ENCODE measurements at places on chromosomes 16 and 17.

- DNase-seq: no peak
Observed at GRCh38 chr17:2357931-2358434, 20.7 kb downstream of the SGSM2 start.

DNA sequence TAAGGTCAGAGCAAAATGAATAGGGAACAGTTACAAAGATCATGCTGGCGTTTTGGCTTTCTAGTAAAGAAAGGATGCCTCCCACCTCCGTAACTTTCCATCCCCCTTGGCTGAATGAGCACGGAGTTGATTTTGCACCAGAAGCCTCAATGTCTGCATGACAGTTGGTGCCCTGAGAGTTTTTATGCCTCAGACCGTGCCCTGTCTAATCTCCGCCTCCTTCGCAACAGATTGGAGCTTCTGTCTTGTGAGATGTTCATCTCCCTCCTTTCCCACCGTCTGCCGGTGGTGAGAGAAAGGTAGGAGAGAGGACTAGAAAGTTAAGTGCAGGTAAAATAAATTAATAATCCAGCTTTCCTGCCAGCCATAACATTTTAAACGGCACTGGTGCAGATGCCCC, 1.9 kb downstream of the HS3ST4 start:
- no peak for DNase-seq

GRCh38 chr17:34249061-34249460, 6.0 kb upstream of the CCL2 start:
- DNase-seq: no peak

DNA sequence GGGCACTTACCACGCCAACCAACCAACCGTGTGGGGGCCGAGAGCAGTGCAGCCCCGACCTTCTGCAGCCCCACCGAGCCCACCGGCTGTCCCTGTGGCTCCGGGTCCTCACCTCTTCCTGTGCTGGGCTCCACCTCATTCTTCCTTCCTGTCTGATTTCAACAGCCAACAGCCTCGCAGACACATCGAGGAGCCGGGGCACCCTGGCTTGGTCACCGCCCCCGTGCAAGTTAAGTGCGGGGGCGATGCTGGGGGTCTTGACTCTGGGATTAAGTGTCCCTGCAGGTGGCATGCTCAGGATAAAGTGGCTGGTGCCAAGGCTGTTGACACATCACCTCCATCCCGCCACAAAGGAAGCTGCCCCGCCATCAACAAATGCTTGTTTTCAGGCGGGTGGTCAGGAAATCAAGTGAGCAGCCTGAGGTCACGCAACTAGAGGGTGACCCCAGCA, at the start of gene NLRC3:
Gene NLRC3, minus strand, starts transcription at position 102 of the 451 bp plus-strand sequence. CDS start 12,367 bp downstream, outside the sequence.
- DNase-seq: no peak

GRCh38 chr17:81867991-81868673, 3.0 kb downstream of the ARHGDIA start:
- DNase-seq: no peak

DNA sequence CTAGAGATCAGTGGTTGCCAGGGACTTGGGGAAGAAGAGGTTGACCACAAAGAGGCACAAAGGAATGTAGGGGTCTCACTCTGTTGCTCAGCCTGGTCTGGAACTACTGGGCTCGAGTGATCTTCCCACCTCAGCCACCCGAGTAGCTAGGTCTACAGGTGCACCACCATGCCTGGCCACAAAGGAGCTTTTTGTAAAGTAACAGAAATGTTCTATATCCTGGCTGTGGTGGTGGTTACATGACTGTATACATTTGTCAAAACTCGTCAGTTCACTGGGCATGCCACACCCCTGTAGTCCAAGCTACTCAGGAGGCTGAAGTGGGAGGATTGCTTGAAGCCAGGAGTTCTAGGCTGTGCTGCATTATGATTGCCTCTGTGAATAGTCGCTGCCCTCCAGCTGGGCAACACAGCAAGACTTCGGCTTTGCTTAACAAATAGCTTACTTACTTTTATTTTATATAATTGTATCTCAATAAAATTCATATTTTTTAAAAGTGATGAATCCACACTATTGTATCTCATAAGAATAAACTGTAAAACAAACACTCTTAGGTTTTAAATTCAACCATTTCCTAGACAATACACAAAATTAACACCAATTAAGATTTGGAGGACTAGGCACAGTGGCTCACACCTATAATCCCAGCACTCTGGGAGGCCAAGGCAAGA, 5.0 kb downstream of the SKA2 start:
- no peak for DNase-seq

DNA sequence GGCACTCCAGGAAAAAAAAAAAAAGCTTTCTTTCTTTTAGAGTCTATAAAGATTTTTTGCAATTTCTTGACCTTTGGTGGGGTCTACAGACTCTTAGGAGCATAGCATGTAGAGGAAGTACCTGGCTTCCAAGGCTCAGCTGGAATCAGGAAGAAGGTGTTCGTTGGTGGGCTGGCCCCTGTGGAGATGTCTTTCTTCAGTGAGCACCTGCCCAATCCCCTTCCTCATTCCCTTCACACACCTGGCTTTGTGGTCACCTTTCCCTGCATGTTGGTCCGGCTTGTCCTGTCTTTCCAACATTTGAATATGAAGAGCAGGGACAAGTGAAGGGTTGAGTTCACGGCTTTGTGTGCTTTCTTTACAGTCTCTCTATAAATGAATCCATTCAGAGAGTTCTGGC, 352.4 kb downstream of the HAPSTR1 start:
- DNase-seq: no peak

GRCh38 chr17:79993390-79994227, 42.1 kb downstream of the TBC1D16 start:
- DNase-seq: peak; percentile 84

DNA sequence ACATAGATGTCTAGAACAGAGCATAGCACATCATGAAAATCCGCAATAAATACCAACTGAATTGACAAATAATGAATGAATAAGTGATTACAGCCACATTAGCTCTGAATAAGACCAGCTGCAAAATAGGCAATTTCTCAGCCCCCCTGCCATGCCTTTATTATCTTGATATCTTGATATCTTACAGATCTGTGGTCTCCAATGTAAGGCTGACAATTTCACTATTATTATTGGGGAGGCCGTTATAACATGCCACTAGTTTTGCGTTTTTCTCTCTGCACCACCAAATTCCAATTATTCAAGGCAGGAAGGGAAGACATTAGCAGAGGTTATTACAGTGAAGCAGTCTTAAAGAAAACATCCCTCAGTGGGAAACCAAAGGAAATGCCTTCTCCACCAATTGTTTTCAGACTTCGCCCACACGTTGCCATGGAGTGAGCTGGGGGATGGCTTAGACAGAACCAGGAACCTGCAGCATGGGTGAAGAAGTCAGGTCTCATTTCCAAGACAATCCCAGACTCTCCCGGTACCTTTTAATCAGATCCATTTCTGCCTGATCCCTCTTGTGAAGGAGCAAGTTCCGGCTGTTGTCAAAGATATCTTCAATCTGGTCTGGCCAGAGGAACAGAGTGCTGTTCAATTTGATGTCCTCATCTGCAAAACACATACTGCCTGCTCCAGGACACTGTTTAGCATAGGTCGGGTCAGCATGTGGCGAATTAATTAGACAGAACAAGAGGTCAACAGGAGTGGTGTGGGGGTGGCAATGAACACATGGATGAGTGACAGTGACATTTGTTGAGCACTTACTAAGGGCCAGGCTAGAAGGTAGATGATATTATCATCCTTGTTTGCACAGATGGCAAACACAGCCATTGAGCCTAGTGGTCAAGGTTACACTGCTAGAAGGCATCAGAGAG, 46.4 kb downstream of the DNAH3 start:
- no peak for DNase-seq

DNA sequence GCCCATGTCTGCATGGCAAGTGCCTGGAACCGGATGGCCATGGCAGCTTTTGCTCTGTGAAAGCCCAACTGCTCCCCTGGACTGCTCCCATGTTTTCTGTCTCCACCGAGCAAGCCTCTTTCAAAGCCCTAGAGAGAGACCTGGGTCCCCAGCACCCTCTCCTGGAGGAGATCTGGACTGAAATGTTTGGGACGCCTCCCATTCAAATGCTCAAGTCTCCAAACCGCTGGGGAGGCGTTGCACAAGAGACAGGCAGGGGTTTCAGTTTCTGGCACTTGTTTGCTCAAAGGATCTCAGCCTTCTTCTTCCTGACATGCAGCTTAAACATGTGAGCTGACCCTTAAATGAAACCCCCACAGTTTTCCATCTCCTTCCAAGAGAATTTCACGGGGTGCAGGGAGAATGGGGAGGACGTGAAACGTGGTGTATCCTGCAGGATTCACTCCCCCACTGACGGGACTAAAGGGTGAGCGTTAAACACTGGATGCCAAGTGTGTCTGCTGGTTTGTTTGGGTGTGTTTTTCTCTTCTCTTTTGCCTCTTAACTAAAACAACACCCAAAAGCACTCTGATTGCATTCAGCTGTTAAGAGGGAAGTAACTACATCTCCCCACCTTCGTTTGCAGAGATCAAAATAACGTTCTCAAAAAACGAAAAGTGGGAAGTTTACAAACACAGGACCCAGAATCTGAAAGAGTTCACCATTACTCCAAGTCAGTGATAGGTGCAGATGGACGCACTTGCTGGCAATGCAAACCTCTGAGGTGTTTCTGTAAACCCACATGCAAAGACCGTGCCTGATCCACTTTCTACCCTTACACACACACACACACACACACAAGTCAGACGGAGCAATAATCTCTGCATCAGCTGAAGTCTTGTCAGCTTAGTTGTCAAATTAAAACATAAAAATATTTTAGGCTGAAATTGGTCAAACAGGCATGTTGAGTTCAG, 256.9 kb downstream of the C16orf95 start:
- peak; percentile 32 for DNase-seq

- DNase-seq: no peak
Observed at GRCh38 chr17:77245162-77245926, 104.6 kb downstream of the SEC14L1 start.

DNA sequence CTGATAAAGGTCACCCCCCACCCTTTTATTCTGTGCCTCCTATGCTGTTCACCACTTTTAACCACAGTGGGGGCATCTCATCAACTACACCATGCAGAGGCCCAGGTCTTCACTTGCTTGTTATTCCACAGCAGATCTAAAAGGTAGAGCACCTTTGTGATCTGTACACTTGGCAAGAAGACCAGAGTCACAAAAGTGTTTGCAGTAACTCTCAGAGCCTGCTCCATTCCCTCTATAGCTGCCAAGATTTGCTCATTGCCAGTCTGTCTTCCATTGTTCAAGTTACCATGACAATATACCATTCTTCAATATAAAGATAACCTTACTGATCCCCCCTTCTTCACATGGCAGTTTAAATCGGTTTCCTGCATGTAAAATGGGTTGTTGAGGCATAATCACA, 180.0 kb downstream of the TOX3 start:
- DNase-seq: no peak

- DNase-seq: no peak
Observed at GRCh38 chr16:29816694-29817441, 916 bp downstream of the PAGR1 start.

- DNase-seq: no peak
Observed at GRCh38 chr17:60421273-60422161, 772 bp upstream of the CHCT1 start.

- no peak for DNase-seq
Observed at GRCh38 chr16:81808933-81809480, 29.9 kb downstream of the PLCG2 start.

- DNase-seq: no peak
Observed at GRCh38 chr16:17125671-17126070, 345.1 kb downstream of the XYLT1 start.

DNA sequence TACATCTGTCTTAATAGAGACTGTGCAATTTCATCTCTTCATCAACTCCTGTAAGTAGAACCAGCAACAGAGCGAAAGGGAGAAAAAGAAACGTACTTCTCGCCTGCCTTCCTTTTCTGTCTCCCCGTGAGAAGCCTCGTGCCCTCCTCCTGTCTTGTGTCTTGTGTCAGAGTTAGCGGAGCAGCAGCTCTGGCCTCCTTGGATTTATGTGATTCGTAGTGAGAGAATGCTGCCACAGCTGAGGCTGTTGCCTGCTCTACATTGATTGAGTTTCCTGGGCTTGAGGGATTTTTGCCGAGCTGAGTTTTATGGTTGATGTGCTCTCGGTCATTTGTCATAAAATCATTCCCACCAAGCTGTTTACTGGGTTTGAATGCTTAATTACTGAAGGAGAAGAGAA, 579.1 kb upstream of the RBFOX1 start:
- DNase-seq: no peak

DNA sequence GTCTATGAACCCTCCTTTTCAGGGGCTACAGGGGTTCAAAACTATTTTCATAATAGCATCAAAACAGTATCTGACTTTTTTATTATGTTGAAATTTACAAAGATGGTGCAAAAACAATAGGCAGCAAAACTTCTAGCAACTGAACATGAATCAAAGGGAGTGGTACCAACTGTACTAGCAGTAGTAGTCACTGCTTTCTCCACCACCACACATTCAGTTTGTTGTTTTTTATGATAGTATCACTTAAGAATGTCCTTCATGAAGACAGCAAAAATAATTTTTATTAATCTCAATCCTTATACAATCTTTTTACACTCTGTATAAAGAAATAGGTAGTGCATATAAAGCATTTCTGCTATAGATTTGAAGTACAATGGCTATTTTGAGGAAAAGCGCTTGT, 47.6 kb downstream of the MED13 start:
- DNase-seq: peak; percentile 8

- DNase-seq: no peak
Observed at GRCh38 chr17:79305768-79306423, 231.3 kb downstream of the ENGASE start.

- no peak for DNase-seq
Observed at GRCh38 chr16:51710186-51710585, 559.1 kb upstream of the SALL1 start.

DNA sequence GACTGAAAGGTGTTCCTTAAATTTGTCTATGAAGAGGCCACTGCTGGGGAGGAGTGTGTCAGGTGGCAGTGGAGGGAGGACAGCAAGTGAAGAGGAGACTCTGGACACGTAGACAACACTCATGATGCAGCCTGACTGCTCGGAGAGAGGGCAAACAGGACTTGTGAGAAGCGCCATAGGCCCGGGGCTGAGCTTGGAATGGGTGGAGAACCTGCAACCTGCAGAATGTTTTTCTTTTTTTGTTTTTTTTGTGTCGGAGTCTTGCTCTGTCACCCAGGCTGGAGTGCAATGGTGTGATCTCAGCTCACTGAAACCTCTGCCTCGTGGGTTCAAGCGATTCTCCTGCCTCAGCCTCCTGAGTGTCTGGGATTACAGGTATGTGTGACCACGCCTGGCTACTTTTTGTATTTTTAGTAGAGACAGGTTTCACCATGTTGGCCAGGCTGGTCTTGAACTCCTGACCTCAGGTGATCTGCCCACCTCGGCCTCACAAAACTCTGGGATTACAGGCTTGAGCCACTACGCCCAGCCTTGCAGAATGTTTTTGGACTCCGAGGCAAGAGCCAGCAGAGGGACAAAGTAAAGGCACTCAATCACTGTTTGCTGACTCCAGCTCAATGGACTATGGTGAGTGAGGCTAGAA, 18.9 kb upstream of the C17orf58 start:
- DNase-seq: no peak

GRCh38 chr17:65593092-65593854, 31.8 kb upstream of the AXIN2 start:
- DNase-seq: no peak

- DNase-seq: no peak
Observed at GRCh38 chr17:79956853-79957252, 78.8 kb downstream of the TBC1D16 start.
